T-helper 2 cell (primary cell): ENCODE measurements at places on chromosomes 6 and 20.
A peak's percentile ranks its signal among the peaks of the same experiment; 100 is the strongest.

DNA sequence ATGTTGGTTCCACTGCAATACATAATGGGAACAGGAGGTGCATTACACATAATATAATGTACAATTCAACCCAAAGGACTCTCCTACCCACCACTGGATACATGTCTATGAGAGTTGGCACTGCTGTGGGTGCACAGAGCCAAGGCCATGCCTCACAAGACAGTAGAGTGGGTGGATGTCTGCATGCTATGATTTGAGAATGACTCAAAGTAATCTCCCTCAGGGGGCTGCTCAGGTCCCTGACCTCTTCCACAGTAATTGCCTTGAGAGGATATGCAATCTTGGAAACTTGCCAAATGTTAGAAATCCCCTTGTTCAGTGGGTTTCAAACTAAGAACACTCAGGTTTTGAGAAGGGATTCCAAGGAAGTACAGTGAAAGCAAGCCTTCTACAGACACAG lies 79.0 kb downstream of the ANKEF1 start:
- DNase-seq = no peak

GRCh38 chr6:38233161-38233791 lies 406.5 kb downstream of the BTBD9 start:
- DNase-seq = no peak

GRCh38 chr20:61608275-61609085 lies 356.4 kb downstream of the CDH4 start:
- peak; percentile 6 for DNase-seq

DNA sequence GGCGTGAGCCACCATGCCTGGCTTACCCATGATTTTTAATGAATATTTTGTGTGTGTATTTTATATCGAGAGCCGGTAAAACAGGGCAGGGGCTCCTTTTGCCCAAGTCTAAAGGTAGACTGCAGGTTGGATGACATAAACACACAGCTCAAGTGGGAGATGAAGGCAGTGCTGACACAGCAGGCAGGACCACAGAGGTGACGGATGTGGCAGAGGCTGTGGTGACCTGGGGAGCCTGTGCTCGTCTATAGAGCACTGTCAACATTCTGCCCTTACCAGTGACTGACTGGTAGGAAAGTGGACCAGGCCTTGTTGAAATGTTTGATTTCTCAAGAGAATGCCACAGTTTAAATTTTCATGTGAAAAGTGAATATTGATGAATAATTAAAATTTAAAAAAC lies 137.5 kb downstream of the ZFP64 start:
- peak; percentile 45 for DNase-seq

- no peak for DNase-seq
Observed at GRCh38 chr6:18389479-18389878, 2.3 kb downstream of the RNF144B start.

GRCh38 chr6:81777586-81778268 lies 25.2 kb upstream of the TENT5A start:
- DNase-seq = no peak

GRCh38 chr20:54456961-54457360 lies 18.4 kb upstream of the DOK5 start:
- no peak for DNase-seq

DNA sequence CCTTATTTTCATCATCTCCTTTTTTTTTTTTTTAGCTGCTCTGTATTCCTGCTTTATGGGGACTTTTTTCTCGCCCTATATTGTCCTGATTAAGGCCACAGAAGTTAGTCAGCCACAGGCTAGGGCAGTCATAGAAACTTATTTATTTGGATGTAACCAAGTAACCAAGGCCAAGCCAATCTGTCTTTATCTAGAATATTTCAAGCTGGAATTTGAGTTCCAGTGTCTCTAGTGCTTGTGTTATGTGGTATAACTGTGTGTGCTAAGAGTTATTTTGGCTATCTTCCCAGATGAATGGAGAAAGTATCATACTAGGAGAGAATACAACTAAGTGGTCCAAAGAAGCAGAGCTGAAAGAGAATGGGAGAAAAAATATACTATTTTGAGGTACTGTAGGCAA lies 751.5 kb downstream of the CBLN4 start:
- no peak for DNase-seq

DNA sequence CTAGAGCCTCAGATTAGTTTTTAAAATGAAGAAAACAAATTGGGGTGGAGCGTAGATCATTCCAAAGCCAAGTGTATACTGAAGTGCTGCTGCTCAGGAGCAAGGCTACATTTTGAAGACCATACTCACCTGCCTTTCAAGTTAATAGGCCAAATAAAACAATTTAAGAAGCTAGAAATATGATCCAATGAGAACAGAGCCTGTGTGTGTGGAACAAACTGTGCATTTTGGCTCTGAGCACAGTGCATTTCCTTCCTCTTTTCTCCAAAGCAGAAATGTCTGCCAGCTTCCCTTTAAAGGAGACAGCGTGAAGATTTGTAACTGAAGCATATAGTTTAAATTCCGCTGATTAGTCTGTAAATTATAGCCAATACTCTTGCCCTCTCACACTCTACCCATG lies 3.2 kb upstream of the IFNGR1 start:
- DNase-seq = no peak

DNA sequence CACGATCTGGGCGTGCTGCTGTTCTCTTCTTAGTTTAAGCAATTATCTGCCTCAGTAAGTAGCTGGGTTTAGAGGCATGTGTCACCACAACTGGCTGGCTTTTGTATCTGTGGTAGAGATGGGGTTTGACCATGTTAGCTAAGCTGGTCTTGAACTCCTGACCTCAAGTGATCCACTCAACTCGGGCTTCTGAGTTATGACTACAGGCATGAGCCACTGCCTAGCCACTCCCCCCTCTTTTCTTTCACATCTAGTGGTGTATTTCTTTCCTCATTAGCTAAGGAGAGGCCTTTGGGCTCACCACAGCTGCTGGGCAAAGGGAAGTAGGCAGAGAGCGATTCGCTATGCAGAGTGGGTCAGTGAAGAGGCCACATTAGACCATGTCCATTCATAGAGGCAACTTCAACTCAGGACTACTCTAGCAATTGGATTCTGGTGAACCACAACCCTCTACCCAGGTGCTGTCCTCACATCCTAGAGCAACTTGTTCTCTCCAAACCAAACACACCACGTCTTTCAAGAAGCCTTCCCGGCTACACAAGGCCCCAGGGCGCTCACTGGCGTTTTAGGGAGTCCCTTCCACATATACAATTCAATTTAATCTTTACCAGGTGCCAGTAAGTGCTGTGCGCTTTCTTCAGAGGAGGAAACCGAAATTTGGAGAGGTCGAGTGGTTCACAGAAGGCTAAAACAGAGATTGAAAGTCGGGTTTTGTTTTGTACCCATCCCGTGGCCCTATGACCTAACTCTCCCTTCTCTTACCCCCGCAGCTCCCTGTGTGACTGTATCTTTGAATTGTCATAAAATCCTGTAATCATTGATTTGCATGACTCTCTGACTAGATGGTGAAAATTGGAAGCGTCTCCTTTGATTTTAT lies 26.5 kb upstream of the GFOD1 start:
- no peak for DNase-seq

DNA sequence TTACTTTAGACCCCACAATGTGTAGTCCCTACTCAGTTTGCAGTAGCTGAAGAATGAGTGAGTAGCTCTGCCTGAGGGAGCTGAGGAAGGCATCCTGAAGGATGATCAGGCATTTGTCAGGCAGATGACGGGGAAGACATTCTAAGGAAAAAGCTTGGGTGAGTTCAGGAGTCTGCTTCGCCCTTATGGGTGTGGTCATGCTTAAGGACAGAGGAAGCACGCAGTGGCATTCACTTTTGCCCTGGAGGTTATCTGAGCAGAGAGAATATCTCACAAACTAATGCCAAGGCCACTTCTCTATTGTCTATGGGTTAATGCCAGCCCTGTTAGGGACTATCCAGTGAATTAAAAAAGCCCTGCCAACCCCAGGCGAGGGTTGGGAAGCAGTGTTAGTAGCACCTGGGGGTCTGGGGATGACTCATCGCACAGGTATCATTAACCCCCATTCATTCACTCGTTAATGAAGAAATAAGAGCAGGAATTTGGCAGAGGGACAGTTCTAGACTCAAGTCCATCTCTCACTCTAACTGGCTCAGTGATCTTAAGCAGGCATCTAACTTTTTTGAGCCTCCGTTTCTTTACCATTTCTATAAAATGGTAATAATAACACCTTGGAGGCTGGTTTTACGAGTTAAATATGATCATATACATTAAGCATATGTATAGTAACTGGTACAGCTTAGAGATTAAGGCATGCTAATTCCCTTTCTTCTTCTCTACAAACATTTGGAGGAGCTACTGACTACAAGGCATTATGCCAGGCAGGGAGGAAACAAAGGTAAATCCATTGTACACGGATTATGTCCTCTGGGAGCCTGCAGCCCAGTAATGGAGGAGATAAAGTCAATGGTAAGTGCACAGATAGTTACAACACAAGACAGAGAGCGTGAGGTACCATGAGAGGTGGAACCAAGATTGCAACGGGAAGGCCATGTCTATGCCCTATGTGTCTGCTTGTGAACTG lies 93.2 kb upstream of the AKIRIN2 start:
- DNase-seq = no peak

GRCh38 chr6:80366051-80366450 lies 259.6 kb downstream of the BCKDHB start:
- DNase-seq = no peak

- no peak for DNase-seq
Observed at GRCh38 chr6:55049866-55050265, 124.4 kb upstream of the HCRTR2 start.

DNA sequence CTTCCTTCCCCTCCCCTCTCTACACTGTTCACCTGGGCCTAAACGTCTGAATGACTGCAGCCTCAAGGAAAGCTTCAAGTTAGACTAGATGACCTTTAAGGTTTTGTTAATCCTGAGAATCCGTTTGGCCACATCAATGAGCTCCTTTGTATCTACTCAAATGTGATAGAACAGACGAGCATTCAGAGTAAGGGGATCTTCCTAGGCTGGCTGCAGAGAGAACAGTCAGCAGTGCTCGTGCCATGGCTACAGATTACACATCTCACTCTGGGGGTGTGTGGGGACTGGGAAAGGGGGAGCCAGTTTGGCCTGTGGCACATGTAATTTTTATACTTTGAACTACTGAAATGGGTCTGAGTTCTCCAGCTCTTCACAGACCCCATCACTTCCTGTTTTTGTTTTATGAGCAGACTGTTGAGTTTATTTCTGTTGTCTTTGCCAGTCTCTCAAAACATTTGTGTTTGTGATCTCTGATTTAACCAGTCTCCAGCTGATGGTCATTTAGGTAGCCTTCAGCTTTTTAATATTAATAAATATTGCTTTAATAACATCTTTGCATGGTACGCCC lies 50.9 kb downstream of the KCNS1 start:
- no peak for DNase-seq

DNA sequence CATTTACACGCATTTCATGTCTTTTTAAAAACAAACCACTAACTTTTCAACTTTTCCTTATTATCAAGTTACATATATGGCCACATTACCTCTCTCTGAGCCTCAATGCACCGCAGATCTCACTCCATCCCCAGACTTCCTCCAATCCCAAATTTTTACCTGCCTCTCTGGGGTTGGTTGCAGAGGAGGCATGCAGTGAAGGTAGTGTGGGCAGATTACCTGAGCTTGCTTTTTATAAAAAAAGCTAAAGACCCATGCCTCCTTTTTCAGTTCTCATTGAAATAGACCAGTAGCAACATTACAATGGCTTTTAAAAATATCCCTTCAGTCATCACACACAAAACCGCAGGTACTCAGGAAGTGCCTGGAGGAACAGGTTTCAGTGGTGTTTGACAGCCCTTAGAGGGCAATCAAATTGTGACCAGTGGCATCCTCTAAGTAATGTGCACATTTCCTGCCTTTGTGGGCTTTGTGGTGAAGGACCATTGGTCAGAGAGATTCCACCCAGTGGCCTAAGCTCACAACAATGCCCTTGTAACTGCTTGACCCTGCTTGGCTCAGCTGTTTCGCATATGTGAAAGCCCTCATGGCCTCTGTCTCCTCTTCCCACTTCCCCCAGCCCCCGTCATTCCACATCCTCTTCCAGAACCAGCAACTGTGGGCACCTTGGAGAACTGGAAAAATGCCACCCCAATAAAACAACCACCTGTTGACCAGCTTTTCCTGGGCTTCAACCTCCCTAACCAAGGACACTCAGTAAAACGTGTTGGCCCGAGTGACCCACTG lies 30.2 kb upstream of the IL17A start:
- no peak for DNase-seq

DNA sequence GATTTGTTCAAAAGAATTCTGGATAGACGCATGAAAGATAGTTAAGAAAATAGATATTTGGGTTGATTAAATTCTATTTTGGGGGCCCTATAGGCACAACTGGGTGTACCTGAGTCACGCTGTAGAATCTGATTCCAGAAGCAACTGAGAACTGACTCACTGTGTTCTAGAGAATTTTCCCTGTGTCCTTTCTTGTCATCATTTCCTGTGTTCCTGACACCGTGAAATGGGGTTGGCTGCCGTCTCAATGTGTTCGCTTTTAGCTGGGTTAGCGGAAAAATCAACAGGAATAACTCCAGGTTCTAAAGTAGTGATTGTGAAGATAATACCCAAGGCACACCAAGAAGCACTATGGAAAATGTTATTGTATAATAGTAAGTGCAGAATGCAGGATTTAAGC lies 5.0 kb downstream of the GCNT2 start:
- DNase-seq = no peak

- no peak for DNase-seq
Observed at GRCh38 chr6:38241200-38241871, 398.4 kb downstream of the BTBD9 start.

GRCh38 chr6:52922161-52922560 lies 12.7 kb upstream of the GSTA3 start:
- no peak for DNase-seq

DNA sequence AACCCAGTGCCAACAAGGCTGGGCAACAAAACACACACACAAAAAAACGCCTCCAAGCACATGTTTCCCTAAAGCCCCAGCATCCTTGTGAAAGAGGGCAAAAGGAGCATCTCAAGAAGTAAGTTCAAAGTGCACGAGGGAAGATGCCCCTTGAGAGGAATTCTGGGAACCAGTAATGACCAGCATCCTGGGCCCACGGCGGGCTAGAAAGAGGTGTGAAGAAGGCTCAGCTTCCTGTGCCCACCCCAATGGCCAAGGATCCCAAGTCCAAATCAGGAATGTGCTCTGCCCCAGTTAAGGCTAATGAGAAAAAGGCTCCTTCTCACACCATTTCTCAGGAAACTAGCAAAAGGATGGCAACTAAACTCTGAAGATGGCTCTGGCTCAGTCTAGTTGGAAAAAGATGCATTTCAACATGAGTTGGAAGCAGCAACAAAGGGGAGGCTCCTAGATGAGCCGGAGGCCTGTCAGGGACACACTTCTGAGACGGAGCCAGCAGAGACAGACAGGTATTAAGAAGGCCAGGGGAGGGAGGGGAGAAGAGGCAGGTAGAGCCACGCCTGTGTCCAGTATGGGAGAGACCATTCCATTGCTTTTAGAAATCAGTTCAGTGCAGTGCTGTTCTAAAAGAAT lies 3.2 kb downstream of the RIMS4 start:
- no peak for DNase-seq

DNA sequence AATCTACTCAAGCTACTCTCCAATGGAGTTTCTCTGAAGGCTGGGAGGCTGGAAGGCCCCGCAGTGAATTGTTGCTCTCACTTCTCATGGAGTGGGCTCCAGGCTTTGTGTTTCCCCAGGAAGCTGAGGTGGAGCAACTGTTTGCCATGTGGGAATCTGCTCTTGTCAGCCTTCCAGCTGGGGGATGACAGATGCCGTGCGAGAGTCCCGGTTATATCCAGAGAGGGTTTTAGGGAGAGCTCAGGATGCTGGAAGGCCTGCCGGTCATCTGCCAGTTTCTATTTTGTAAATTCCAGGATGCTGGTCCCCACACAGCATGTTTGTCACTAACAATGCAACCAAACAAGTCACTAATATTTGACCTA lies 98.2 kb upstream of the NAA20 start:
- no peak for DNase-seq

GRCh38 chr20:51565298-51566144 lies 23.0 kb upstream of the NFATC2 start:
- DNase-seq = no peak
